ENCODE measurements at places on chromosomes 1 and 21.

- no peak for DNase-seq
Measured at GRCh38 chr1:169941982-169942830, 48.5 kb upstream of the SCYL3 start.

- no peak for DNase-seq
Measured at GRCh38 chr1:245788269-245788668, 633.5 kb downstream of the KIF26B start.

- no peak for DNase-seq
Measured at GRCh38 chr1:192477630-192478029, 97.9 kb upstream of the RGS1 start.

DNA sequence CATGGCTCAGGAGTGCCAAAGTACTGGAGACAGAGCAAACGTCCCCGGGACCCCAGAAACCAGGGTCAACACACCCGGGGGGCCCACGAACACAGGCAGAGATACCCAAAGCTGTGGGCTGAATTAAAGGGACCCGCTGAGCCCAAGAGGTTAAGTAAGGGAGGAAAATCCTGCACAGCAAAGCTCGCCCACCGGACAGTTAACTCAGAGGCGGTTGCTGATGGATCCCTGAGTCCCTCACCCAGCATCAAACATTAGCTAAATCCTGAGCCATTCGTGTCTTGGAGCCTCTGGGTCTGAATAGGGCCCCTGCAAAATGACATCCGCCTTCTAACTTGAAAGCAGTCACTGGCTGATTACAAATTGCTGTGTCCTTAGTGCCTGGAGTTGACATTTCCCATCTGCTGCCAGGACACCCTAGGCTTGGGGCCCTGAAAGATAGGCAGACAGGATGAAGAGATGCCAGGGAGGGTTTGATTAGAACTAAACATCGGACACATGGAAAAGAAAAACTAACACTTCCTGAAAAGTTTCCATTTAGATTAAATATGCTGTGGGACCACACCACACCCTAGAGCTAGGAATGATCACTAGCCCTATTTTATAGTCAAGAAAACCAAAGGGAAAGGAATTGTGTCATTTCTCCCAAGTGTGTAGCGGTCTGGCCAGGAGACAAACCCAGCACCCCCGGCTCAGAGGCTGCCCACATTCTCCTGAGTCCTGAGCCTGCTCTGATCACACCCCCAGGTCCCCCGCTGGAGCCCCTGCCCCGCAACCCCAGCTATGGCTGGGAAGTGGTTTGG is 239.3 kb downstream of the NPHP4 start:
- no peak for DNase-seq

GRCh38 chr1:58288624-58289142 is 257.8 kb downstream of the OMA1 start:
- DNase-seq: no peak
